ENCODE measurements at places on chromosomes 2 and 18.

GRCh38 chr2:1004398-1004797 is 53.7 kb downstream of the SNTG2 start:
- no peak for DNase-seq

DNA sequence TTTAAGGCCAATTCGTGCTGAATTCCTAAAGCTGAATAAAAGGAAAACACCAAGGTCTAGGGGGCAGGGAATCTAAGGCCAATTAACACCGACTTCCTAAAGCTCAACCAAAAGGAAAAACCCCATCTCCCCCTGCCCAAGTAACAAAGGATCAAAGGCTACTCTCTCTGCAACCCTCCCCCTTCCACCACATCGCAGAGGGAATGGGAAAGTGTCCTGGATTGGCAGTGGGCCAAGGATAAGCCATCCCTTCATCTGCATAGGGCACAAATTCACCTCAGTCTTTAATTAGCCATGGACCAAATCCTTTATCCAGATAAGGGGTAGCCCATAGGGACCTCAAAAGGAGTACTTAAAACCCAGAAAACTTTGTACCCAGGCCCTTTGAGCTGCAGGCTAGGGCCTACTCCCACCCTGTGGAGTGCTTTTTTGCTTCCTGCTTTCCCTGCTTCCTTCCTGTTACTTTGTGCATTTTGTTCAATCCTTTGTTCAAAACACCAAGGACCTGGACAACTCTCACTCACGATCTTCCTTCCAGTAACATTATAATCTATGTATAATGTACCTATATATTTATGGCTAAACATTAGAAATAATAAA is 2119.8 kb upstream of the CELF4 start:
- no peak for DNase-seq

GRCh38 chr2:190636361-190636760 is 12.5 kb upstream of the NAB1 start:
- DNase-seq: no peak

- DNase-seq: no peak
Observed at GRCh38 chr2:19893520-19894133, 8.2 kb downstream of the TTC32 start.

DNA sequence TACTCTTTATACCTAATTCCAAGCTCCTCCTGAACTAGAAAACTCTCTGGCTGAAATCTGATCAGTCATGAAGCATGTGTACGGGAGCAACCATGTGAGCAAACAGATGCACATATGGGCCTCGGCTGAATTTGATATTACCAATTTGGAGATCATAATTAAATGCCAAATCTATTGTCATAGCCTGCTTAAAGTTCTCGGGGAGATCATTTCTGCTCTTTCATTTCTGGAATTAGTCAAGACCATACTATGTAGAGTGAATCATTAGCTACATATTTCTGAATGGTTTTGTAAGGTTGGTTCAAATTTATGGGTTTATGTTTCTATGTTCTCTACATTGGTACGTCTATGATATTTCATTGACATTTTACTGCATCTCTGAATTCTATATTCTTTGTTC is 205.5 kb downstream of the UBE2E3 start:
- DNase-seq: no peak

DNA sequence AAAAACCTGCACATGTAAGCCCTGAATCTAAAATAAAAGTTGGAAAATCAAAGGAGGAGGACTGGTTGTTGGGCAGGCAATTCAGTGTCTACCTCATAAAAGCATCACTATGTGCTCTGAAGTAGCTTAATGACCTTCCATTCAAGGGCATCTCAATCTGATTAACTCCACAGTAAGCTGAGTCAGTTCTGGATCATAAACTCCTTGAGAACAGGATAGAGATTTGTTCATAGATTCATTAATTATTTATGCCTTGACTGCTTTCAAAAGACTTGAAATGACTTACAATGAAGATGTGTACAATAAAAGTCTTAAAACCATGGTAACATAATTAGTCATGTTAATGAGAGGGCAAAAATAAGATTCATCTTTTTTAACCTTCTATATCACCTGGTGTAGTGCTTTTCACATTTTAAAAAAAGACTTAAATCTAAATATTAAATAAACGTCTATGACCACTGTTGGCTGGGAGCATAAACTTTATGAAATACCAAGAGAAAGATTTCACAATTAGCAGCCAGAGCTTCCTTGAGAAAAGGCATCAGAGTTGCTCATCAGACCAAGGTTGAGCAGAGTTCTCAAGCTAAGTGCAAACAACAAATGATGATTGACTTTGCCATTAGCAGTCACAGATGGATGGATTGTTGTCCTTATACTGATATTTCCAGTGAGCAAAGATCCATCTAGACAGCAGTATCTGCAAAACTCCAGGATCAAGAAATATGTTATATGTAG is 237.3 kb upstream of the THUMPD2 start:
- no peak for DNase-seq

DNA sequence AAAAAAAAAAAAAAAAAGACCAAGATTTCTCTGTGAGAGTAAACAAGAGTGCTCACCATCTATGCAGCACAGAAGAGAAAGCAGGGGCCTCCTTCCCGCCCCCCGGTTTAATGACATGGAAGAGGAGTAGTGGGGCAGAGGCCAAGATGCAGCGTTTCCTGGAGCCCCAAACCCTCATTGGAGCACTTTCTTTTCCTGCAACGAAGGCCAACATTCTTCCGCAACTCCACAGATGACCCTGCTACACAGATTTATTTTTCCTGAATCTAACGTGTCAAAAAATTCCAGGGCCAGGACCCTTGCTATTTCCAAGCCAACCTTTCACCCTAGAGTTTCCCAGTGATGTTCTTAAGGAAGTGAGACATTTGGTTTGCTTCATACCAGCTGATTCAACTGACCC is 189.6 kb downstream of the MIB1 start:
- DNase-seq: no peak

DNA sequence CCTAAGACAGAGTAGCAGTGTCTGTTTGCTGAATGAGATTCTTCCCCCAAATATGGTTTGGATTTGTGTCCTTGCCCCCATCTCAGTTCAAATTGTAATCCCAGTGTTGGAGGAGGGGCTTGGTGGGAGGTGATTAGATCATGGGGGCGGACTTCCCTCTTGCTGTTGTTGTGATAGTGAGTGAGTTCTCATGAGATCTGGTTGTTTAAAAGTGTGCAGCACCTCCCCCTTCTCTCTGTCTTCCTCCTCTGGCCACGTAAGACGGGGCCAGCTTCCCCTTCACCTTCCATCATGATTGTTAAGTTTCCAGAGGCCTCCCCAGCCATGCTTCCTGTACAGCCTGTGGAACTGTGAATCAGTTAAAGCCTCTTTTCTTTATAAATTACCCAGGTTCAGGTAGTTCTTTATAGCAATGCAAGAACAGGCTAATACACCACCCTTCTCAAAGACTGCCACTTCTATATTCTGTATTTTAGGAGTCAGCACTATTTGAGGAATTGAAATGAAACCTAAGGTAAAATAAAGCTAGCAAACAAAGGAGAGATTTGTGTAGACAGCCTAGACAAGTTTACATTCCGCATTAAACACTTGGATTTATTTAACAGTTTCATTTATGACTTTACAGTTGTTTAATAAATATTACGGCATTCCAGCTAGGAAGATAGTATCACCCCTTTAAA is 21.6 kb downstream of the FBXO36 start:
- DNase-seq: no peak

GRCh38 chr2:207483477-207483876 is 46.3 kb upstream of the CREB1 start:
- DNase-seq: no peak

DNA sequence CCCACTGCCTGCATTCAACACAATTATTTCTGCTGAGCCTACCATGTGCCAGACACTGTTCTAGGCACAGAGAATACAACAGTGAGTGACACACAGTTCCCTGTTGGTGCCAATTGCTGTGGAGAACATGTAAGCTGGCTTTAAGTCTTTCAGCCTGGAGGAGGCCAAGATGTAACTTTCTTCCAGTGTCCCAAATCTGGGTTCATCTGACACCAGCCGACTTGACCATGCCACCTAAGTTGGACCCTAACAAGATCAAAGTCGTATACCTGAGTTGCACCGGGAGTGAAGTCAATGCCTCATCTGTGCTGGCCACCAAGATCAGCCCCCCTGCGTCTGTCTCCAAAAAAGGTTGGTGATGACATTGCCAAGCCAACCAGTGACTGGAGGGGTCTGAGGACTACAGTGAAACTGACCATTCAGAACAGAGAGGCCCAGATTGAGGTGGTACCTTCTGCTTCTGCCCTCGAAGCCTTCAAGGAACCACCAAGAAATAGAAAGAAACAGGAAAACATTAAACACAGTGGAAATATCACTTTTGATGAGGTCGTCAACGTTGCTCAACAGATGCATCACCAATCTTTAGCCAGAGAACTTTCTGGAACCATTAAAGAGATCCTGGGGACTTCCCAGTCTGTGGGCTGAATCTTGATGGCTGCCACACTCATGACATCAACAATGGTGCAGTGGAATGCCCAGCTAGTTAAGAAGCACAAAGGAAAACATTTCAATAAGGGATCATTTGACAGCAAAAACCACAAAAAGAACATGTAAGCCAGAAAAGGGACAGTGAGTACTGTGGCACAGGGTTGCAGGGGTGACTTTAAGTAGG is 6.3 kb downstream of the TRABD2A start:
- DNase-seq: no peak

DNA sequence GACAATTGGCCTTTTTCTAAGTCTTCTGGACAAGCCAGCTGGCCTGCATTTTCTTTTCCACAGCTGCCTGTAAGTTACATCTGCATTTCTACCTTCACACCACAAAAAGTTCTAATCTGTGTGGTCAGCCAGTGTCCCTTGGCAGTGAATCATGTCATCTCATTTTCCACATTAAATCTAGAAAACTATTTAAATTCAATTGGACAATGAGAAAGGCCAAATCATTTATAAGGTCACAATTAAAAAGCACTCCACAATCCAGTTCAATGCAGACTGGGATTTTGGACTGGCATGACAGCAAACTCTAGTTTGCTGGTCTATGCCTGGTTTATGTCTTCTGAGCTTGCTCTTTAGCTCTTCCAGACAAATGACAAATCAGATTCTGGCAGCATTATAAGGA is 494.2 kb upstream of the SPHKAP start:
- DNase-seq: no peak

DNA sequence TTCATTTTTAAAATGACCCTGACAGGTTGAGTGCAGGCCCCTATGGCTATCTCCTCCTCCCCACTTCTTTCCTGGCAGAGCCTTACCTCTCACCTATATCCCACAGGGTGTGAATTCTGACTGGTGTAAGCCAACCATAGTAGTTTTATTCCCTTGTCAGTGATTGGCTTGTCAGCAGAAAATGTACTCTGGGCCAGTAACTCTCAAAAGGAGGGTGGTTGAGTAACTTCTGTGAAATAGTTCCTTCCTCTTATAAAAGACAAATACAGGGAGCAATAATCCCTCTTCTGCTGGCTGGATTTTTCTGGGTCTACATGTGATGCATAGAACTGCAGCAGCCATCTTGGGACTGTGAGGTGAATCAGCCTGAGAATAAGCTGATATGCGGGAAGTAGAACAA is 83.4 kb downstream of the RAPH1 start:
- DNase-seq: no peak

DNA sequence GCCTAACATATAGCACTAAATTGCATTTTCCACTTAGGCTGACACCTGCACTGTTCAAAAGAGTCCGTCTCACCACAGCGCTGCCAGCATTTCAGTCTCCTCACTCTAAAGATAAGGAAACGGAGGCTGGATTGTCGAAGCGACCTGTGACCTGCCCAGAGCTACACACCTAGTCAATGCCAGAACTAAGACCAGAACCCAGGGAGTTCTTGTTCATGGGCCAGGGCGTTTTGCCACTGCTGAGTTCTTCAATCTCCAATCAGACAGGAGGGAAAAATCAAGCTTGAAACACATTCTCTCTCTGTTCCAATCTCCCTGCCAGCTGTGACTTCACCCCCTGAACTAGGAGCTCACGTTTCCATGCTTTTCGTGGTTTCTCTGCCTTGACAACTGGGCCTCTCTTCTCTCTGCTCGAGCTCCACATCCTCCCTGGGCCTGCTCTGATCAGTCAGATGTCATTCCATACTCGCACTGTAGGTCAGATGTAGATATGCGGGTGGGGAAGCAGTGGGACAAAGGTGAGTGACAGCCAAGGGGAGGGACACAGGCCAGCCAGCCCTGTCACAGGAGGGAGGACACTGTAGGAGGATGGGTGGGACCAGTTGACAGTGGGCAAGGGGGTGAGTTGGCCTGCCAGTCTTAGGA is 221.1 kb upstream of the SMAD2 start:
- DNase-seq: no peak

- no peak for DNase-seq
Observed at GRCh38 chr2:78718473-78718872, 307.0 kb upstream of the REG3G start.

DNA sequence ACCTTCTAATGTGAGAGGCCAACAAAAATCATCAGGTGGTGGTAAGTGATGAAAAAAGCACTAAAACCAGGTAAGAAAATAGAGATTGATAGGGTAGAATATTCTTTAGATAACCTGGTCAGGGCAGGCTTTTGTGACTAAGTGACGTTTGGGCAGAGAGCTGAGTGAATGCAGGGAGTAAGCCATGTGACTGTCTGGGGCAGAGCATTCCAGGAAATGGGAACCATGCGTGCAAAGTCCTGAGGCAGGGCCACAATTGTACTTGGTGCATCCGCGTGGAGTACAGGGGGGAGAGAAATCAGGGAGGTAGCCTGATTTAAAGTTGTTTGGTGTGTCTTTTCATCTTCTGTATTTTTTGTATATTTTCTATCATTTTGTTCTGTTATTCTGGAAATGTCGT is 102.5 kb downstream of the LYPD6B start:
- no peak for DNase-seq

All from NK-92 treated with Interleukin-12 subunit alpha and Interleukin-12 subunit beta, amount 100 ng/mL, for 24 hours (cell line).